ENCODE measurements at places on chromosomes 1 and 21.
A peak's percentile ranks its signal among the peaks of the same experiment; 100 is the strongest.

DNA sequence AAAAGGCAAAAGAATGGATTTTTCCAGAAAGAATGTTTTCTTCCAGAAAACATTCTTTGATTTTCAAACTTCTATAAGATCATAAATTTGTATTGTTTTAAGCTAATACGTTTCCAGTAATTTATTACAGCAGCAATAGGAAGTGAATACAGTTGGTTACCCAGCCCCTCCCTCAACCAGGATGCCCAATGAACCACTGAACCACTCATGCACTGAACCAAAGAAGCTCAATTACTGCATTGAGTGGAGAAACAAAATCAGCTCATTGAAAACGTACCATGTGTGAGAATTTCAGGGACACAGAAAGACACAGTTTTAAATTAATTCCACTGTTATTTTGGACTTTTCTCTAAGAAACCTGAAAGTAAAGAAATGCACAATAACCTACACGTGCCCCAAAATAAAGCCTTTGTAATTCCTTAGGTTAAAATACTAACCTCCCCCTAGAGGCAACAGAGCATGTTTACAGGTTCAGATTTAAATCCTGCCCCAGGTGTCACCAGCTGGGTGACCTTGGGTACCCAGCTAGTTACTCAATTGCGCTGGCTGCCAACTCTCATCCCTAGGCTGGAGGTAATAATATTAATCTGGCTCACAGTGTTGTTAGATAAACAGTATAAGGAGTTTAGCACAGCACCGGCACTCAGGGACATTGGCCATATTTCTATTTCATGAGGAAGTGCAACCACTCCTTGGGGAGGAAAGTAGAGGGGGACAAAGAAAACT lies 111.7 kb downstream of the NMNAT2 start:
- DNase-seq = no peak

- DNase-seq = no peak
Measured at GRCh38 chr1:181148636-181149035, 60.1 kb downstream of the IER5 start.

GRCh38 chr1:66521721-66522365 lies 12.1 kb upstream of the SGIP1 start:
- no peak for DNase-seq

DNA sequence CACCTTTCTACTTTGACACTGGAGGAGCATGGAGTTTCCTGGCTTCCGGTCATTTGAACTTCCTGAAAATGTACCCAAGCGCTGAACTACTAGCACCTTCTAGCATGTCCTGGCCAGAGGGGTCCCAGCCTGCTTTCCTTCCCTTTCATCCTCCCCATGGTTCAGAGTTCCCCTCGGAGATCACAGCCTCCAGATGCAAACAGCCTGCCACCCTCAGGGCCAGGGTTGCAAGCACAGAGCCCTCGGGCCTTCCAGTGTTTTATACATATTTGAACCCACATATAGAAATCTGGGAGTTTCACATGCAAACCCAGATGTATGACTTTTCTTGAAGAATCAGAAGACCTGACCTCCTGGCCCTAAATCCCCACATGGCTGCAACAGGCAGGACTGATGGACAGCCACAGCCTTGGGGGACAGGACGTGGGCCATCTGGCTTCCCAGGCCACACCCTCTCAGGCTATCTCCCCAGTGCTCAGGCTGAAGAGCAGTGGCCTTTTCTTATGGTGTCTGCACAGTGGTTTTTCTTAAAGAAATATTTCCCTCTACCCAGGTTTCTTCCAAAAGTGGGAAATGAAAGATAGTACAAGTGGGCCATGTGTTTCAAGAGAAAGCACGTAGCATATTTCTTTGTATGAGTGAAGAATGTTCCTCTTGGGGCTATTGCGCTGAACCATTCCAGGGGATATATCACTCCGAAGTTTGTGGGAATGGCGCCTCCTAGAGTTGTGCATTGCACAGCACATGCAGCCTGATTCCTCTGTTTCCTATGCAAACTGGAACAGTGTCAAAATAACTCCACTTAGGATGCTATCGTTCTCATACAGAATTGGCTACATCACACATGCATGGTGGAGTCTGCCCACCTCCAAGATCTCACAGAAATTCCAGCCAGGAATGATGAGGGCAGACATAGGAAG lies 232.0 kb upstream of the VAMP3 start:
- no peak for DNase-seq

- peak; percentile 7 for DNase-seq
Measured at GRCh38 chr1:89525169-89525855, 683 bp downstream of the LRRC8B start.
